HFF-Myc (cell line): ENCODE measurements at places on chromosomes 4 and X.

DNA sequence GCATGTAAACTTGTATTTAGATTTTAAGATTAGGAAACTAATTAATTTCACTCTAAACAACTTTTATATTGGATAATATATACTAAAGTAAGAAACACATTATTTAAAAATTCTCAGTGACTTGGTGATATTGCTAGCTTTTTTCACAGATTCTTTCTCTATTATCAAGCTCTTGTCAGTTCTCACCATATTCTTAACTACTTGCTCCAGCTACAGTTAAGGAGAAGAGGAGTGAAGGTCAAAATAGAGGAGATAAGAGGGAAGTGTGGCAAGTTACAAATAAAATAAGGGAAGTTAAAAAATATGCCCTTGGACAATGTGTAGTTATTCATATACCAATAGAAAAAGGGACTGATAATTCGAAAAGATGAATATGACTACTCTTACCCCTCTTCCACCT, 34.7 kb upstream of the NAF1 start:
- no peak for DNase-seq

- DNase-seq: no peak
These were observed 6.1 kb upstream of the CYSLTR1 start for GRCh38 chrX:78333521-78333920.

DNA sequence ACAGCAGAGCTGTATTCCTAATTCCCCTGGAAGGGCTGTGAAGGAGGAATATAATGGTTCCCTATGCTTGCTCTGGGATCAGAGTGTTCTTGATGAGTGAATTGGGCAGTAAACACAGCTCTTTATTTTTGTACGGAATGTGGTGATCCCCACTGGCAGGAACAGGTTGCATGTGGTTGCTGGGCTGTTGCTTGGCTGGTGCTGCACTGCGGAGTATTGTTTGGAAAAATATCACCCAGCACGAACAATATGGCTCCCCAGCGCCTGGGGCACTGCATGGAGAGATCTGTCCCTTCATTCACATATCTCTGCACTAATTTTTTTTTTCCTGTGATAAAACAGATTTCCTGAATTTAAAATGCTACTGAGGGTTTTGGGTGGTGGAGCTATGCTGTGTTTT, 119.7 kb downstream of the MGST2 start:
- no peak for DNase-seq

DNA sequence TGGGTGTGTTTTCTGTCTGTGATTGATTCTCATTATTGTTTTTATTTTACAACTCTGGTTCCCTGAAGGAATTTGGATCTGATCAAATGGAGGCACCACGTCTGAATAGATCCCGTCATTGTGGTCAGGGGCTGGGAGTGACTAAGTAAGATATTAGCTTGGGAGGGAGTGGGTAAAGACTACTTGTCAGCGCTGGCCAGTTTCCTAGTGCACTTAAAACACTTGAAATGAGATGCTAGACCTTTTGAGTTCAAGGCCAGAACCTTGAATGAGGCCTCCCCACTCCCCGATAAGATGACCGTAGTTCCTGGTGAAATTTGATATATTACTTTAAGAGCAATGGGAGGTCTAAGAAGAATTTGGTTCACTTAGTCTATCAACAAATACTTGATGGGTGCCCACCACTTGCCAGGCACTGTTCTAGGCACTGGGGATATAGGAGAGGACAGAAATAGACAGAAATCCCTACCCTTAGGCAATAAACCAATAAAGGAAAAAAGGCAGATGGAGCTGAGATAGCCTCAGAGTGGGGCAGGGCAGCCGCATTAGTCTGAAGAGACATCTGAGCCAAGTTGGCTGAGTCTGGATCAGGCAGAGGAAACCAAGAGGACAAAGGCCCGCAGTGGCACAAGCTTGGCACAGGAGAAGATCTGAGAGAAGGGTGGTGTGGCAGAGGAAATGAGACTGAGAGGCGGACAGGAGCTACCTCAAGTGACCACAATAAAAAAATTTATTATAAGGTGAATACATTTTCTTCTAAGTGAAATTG, 11.8 kb downstream of the FAM184B start:
- no peak for DNase-seq
